CD4-positive, alpha-beta T cell treated with Interleukin-4 for 1 hour (primary cell): ENCODE measurements at places on chromosomes 5 and 9.
A peak's percentile ranks its signal among the peaks of the same experiment; 100 is the strongest.

- no peak for DNase-seq
Observed at GRCh38 chr5:80174790-80175189, 81.1 kb downstream of the SERINC5 start.

GRCh38 chr9:117612317-117612716 lies 91.9 kb upstream of the TLR4 start:
- no peak for DNase-seq

- no peak for DNase-seq
Observed at GRCh38 chr5:61523997-61524396, 191.9 kb downstream of the ZSWIM6 start.

DNA sequence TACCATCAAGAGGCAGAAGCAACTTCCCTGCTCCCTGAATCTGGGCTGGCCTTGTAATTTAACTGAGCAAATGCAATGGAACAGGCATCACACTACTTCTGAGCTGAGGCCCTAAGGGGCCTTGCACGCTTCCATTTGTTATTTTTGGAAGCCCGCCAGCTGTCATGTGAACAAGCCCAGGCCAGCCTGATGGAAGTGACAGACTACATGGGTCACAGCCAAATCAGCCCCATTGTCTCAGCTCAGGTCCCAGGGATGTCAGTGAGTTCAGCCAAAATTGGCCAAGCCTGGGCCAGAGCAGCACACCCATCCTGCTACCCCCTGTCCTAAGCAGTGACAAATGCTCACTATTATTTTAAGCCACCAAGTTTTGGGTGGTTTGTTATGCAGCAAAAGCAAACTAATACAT lies 72.8 kb downstream of the PRRT1B start:
- DNase-seq = no peak

- DNase-seq = no peak
Observed at GRCh38 chr9:96394832-96395496, 11.5 kb upstream of the SLC35D2 start.

DNA sequence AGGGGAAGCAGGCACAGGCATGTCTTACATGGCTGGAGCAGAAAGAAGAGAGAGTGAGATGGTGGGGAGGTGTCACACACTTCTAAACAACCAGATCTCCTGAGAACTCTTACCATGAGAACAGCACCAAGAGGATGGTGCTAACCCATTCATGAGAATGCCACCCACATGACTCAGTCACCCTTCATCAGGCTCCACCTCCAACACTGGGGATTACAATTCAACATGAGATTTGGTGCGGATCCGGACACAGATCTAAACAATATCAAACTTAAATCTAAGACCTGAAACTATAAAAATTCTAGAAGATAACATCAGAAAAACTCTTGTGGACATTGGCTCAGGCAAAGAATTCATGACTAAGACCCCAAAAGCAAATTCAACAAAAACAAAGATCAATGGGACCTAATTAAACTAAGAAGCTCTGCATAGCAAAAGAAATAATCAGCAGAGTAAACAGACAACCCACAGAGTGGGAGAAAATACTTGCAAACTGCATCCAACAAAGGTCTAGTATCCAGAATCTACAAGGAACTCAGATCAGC lies 65.4 kb downstream of the SPATA31C2 start:
- no peak for DNase-seq

GRCh38 chr5:133149345-133149744 lies 97.5 kb downstream of the HSPA4 start:
- no peak for DNase-seq

GRCh38 chr5:77080905-77081304 lies 6.2 kb downstream of the ZBED3 start:
- no peak for DNase-seq

- DNase-seq = no peak
Observed at GRCh38 chr9:38015266-38015665, 53.8 kb downstream of the SHB start.

- peak; percentile 60 for DNase-seq
Observed at GRCh38 chr9:93575796-93576257, 557 bp upstream of the PHF2 start.

- DNase-seq = no peak
Observed at GRCh38 chr5:179404321-179405053, 59.2 kb upstream of the ADAMTS2 start.

DNA sequence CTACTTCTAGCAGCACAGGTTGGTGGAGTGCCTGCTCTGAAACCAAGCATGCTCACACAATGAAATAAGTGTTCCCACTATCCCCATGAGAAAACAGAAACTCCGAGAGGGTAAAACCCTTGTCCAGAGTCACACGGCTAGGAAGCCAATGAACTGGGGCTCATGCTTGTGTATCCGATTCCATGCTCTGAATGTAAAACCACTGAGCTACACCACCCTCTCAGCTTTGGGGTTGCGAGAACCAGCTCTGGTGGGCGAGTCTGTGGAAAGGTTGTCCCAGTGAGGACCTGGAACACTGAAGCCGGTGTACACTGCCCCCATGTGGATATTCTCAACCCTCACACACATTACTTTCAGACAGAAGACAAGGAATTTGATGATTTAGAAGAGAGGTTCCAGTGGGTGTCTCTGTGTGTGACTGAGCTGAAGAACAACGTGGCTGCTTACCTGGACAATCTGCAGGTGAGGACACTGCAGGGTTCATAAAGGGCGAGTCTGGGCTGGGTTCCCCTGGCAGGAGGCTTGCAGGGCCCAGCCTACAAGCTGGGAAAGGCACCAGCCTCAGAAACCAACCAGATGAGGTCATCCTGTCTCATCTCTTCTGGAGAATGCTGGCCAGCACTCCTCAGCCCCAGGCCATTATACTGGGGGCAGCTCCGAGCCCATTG lies 37.4 kb downstream of the ARHGEF37 start:
- no peak for DNase-seq
